Activated CD4-positive, alpha-beta T cell treated with anti-CD3 and anti-CD28 coated beads, Interleukin-2, amount 50 U/mL, for 16 hours (primary cell): ENCODE measurements at places on chromosomes 12 and 14.

DNA sequence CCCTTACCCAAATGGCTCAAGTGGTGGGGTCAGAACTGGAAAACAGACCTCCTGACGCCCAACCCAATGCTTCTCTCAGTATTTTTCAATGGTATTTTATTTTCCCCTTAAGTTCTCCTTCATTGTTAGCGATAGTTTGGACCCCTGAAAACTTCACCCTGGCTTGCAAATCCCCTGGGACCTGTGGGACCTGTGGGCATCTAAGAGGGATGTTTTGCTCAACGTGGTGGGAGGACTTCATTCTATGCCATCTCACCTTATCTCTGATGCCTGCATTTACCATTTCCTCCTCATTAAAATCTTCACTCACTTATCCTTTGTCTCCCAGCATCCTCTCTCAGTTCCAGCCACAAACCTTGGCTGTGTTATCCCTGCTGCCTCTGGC lies 59.4 kb upstream of the GZMB start:
- no peak for DNase-seq

DNA sequence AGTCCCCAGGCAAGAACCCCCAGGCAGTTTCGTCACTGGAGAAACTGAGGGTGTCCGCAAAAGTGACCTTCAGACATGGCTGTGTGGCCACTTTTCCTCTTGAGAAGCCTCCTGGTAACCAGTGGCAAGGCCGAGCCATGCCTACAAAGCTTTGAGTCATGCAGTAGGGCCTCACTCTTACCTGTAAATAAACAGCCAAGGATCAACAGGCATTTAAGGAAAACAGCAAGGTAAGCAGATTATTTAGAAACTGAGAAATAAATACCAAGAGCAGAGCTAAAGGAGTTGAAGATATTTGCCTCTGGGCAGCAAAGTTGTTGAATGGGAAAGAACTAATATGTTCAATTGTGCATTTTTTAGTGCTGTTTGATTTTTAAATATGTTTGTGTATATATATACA lies 141.0 kb upstream of the BCL2L14 start:
- DNase-seq = no peak

GRCh38 chr12:2697057-2697800 lies 97.5 kb upstream of the FKBP4 start:
- no peak for DNase-seq

- no peak for DNase-seq
Measured at GRCh38 chr12:75922944-75923642, 108.5 kb downstream of the PHLDA1 start.

DNA sequence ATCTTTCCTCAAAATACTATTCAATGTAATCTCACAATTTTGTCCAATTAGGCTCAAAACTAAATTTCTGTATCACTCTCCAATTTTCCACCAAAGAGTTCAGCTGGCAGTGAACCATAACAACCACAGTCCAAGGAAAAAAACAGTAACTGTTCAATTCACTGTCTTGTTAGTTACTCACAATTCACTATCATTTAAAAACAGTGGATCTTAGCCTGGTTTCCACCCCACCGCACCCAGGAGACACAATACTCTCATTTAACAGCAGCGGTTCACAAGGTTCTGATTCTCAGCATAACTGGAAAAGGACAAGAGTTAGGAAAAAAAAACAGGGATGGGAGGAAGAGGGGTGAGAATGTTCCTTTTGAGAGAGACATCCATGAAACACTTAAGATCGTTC lies 40.5 kb downstream of the MED13L start:
- DNase-seq = no peak

DNA sequence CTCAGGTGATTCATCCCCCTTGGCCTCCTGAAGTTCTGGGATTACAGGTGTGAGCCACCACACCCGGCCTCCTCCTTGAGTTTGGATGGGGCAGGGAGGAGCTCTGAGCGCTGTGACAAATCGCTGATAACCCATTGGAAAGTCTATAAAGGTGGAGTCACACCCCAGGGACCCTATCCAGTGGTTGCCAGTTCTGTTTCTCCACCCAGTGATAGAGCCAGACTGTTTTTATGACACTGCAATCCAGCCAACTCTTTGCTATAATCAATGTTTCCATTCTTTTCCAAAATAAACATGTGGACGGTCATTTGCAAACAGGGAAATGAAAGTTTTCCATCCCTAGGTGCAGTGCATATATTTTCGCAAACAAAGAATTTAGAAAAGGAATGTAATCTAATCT lies 142.0 kb upstream of the PELI2 start:
- DNase-seq = no peak
